ENCODE measurements at places on chromosomes 7 and 10.

- DNase-seq = no peak
These were observed 22.7 kb downstream of the CUL1 start for GRCh38 chr7:148721390-148721789.

GRCh38 chr7:15305002-15305600, 256.7 kb downstream of the AGMO start:
- DNase-seq = peak; percentile 35

DNA sequence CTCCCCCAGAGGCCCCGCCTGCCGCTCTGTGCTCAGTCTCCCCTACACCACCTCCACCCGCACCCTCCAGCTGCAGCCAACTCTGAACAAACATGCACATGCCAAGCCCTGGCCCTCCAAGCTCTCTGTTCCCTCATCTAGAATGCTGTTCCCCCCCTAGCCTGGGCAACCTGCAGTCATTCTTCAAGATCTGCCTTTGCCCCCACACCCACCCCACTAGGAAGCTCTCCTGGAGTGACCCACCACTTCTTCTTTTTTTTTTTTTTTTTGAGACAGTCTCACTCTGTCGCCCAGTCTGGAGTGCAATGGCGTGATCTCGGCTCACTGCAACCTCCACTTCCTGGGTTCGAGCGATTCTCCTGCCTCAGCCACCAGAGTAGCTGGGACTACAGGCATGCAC, 13.7 kb downstream of the MYL10 start:
- DNase-seq = no peak

- DNase-seq = no peak
These were observed 189.5 kb upstream of the LYZL1 start for GRCh38 chr10:29099415-29099814.

DNA sequence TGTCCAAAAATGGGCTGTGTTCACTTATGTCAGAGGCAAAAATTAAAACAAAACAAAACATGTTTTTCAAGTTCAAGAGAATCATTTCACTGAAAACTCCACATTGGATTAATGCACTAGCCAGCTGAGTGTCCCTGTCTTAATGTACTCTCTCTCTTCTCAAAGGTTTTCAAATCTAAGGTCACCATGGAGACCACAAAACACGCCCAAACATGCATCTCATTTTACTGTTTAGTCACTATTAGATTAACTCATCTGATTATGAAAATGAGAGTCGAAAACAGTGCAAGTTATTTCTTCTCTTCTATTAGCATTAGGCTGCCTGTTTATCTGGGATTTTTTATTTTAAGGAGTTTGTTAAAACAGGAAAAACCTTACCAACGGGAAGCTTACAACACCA, 70.8 kb upstream of the ASAH2 start:
- peak; percentile 88 for DNase-seq

DNA sequence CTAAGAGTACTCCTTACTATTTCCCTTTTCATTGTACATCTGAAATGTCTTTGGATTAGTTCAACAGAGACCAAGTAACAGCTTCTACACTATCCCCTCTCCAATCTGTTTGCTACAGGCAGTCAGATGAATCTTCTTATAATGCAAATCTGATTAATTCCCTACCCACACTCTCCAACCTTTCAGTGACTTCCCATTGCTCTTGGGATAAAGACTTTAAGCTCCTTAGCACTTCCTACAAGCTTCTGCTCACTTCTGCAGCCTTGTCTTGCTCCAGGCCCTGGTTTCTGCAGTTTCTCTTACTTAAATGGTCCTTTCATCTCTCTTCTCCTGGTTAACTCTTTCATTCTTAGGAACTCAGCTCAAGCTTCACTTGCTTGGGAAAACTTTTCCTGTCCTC, 65.2 kb upstream of the FEZF1 start:
- DNase-seq = no peak

DNA sequence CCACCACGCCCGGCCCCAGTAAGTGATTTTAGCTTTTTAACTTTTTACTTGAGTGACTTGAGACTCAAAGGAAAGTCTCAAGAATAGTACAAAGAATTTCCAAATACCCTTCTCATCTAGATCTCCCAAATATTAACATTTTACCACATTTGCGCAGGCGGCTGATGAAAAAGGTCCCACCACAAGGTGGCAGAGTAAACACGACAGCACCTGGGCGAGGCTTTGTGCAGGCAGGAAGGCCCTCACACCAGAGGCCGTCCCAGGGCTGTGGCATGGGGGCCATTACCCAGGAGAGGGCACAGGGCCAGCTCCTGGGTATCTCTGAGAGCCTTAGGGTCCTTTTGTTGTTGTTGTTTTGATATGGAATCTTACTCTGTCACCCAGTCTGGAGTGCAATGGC, 50.0 kb upstream of the WIPI2 start:
- DNase-seq = peak; percentile 4

DNA sequence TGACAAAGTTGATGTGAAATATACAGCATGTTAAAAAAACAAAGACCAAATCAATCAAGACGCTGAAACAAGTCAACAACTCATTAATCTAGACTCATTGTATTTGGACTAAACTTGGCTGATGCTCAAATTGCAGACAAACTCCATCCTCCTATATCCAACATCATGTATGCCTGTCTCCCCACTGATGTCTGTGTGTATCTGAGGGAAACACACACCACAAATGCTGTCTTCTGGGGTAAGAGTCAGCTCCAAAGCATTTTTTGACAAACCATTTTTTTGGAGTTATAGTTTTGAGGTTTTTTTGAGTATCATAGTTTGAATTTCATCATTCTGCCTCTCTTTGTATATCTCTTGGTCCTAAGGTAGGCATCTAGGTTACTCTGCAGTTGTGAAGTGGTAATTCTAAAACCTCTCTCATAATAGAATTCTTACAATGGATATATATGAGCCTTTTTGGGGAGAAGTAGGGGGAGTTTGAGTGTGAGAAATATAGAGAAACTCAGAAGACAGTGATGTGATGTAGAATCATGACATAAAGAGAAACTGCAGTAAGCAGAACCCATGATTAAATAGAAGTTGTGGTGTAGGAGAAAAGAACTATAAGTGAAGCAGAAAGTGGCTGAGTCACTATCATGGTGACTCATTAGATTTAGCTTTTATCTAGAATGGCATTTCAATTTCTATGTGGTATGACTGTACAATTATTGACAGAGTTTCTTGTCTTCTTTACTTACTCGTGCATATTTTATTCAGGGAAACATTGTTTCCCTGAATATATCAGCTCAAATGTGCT, 1531.1 kb upstream of the LRRTM3 start:
- DNase-seq = no peak

- peak; percentile 11 for DNase-seq
These were observed 128.5 kb downstream of the ANKRD7 start for GRCh38 chr7:118352867-118353453.

DNA sequence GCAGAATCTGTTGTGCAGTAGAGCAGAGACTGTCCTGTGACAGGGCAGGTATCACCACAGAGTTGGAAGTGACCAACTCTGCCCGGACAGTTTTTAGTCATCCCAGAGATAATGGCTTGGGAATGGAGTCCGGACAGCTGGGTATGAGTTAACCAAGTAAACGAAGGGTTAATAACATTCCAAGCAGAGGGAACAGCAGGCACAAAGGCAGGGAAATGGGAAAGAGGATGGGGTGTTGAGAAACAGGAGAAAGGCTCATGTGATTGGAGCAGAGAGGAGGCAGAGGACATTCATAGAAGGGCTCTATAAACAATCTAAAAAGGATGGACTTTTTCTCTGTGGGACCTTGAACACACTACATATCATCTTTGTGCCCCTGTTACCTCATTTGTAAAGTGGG, 132.2 kb upstream of the YAE1 start:
- DNase-seq = no peak

DNA sequence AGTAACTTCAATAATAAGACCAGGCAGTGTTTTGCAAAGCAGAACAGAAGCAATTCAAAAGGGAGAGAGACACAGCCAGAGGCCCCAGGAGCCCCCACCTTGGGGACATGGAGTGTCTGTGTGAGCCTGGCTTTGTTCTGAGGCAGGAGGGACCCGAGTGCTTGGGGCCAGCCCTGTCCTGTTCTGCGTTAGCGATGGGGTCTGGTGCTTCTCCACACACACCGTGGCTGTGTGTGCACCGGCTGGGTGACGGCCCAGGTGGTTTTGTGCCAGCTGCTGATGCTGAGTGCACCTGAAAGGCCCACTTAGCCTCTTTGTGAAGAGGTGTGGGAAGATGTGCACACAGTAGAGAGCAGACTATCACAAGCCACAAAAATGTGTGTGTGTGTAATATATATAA, 468.9 kb downstream of the DNAJB6 start:
- DNase-seq = no peak

- no peak for DNase-seq
These were observed 229.7 kb upstream of the NFE2L3 start for GRCh38 chr7:25922296-25922695.

DNA sequence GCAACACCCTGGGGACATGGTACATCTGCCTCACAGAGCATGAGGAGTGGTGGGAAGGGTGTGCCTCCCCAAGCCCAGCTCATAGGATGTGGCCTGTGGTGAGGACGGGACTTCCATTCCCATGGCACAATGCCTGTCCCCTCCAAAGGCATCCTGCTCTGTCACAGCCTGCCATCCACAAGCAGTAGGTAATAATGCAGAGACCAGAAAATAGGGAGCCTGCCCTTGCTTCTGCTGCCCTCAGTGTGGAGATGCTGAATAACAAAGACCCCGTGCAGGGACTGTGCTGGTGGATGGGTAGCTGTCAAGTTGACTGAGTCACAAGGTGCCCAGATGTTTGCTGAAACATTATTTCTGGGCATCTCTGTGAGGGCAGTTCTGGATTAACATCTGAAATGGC, 199.9 kb upstream of the GRB10 start:
- DNase-seq = no peak

DNA sequence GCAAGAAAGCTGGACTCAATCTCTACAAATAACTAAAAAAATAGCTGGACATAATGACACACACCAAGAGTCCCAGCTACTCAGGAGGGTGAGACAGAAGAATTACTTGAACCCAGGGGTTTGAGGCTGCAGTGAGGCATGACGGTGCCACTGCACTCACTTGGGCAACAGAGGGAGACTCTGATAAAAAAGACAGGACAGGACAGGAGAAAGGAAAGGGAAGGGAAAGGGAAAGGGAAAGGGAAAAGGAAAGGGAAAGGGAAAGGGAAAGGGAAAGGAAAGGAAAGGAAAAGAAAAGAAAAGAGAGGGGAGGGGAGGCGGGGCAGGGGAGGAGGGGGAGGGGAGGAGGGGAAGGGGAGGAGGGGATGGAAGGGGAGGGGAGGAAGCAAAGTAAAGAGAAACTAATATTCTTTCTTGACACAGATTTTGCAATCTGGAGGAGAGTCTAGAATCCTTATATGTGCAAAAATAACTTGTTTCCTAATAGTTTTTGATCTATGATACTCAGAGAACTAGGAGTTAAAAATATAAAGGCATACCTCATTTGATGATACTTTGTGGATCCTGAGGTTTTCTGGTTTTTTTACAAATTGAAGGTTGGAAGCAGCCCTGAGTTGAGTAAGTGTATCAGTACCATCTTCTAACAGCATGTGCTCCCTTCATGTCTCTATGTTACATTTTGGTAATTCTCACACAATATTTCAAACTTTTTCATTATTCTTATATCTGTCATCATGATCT, 8.0 kb downstream of the SAR1A start:
- peak; percentile 81 for DNase-seq

DNA sequence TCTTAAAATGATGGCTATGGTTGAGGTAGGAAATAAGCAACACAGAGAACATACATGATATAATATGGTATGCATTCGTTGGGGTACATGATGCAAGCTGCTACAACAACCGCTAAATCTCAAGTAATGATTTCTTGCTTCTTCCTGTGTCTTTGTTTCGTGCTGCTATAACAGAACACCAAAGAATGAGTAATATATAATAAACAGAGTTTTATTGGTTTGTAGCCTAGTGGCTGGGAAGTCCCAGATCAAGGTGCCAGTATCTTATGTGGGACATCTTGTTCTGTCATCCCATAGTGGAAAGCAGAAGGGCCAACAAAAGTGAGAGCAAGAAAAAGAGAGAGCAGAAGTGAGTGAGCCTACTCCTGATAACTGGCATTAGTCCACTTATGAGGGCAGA, 689.7 kb downstream of the SUGCT start:
- no peak for DNase-seq

GRCh38 chr10:47277352-47278151, 22.4 kb upstream of the GDF10 start:
- DNase-seq = no peak

- no peak for DNase-seq
These were observed 206.7 kb downstream of the POU6F2 start for GRCh38 chr7:39184391-39184790.

- DNase-seq = no peak
These were observed 113.6 kb downstream of the LSMEM1 start for GRCh38 chr7:112594397-112594796.

GRCh38 chr7:157615101-157615817, 278.5 kb downstream of the DNAJB6 start:
- DNase-seq = no peak

GRCh38 chr7:156947120-156947843, 2.2 kb upstream of the NOM1 start:
- no peak for DNase-seq

- peak; percentile 56 for DNase-seq
These were observed 614.4 kb downstream of the SDK1 start for GRCh38 chr7:3915337-3915878.

- DNase-seq = no peak
These were observed 9.4 kb downstream of the MTG1 start for GRCh38 chr10:133403359-133403758.

DNA sequence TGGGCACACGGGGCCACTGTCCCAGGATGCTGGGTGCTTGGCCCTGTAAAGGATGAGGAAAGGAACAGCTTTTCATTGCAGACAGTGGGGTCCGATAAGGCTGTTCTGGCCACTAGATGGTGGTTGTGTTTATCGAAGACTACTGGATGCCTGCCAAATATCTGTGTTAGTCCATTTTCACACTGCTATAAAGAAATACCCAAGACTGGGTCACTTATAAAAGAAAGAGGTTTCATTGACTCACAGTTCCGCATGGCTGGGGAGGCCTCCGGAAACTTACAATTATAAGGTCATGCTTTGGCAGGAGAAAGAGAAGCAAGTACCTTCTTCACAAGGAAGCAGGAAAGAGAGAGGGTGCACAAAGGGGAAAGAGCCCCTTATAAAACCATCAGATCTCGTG, 32.2 kb upstream of the GARS1 start:
- no peak for DNase-seq

DNA sequence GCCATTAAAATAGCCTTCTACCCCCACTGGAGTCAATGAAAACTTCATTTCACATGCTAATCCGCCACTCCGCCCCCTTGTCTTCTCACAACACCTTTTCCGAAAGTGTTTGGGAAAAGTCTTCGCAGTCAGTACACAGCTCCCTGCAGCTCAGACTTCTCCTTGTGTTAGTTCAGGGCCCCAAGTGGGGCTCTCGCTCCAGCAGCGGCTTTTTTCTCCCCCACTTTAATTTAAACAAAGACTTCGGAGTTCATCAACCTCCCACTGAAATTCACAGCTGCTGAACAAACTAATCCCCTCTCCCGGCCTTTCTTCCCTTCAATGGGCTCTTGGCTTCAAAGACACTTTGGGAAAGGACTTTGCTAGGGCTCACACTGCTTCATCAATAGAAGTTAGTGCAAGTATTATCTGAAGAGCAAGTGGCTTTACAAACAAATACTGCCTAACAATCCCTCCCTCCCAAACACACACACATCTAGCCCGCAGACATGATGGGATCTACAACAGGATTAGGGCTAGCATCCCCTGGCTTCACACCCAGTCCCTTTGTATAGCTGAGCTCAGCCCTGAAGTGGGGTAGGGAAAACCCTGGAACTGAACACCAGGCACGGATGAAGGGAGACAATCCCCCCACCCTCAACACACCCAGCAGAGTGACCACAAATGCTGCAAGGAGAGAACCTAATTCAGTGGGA, 23.1 kb downstream of the WNT8B start:
- no peak for DNase-seq

GRCh38 chr7:10973942-10974911, 555 bp downstream of the PHF14 start:
- DNase-seq = peak; percentile 5

GRCh38 chr10:35481413-35481812, 123.7 kb upstream of the GJD4 start:
- no peak for DNase-seq

All from inflammatory macrophage treated with lipopolysaccharide for 4 hours (primary cell).